ENCODE measurements at places on chromosomes 2 and 18. TPM values are rescaled to one million over a fixed set of nuclear protein-coding genes. Genes with fewer than 3 reads are reported as not detected.

GRCh38 chr2:24452502-24452885 lies 38.6 kb upstream of the NCOA1 start:
- no peak for DNase-seq

DNA sequence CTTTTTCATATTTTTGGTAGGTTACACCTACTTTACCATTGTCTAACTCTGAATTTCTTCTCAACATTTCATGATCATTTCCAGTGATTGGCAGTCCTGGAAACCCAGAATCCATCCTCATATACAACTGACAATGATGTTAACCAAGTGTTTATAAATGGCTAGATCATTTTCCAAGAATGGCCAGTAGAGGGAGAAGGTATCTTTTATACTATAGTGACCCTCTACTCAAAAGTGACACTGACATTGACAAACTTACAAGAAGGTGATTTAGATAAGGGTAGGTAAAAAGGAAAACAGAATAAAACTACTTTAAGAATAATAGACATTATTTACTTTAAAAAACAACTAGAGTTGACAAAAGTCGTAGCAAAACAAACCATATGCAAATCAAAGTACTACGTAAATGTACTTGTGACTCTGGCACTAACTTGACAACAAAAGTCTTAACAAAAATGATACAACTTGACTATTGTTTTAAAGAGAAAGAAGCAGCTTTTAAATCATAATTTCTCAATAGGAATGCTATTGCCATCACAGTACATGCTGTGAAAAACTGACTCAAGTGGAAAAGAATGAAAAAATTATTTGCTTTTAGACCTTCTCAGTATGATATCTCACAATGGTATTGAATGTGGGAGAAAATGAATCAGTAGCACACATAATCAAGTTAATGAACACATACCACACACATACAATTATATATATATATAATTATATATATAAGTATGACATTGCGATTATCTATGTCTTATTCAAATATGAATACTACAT lies 76.6 kb upstream of the GRB14 start:
- DNase-seq = no peak

- no peak for DNase-seq
These were observed at the start of gene DNER for GRCh38 chr2:229714080-229714735. Gene DNER, minus strand, starts transcription at chr2:229714555. Its CDS starts 132 bp downstream, at chr2:229714423.

Gene PCBP1
- 269 TPM for total RNA-seq

- DNase-seq = no peak
These were observed 37.7 kb upstream of the TBC1D8 start for GRCh38 chr2:101188683-101189405.

GRCh38 chr2:33264766-33265165 lies 211.7 kb upstream of the RASGRP3 start:
- no peak for DNase-seq

DNA sequence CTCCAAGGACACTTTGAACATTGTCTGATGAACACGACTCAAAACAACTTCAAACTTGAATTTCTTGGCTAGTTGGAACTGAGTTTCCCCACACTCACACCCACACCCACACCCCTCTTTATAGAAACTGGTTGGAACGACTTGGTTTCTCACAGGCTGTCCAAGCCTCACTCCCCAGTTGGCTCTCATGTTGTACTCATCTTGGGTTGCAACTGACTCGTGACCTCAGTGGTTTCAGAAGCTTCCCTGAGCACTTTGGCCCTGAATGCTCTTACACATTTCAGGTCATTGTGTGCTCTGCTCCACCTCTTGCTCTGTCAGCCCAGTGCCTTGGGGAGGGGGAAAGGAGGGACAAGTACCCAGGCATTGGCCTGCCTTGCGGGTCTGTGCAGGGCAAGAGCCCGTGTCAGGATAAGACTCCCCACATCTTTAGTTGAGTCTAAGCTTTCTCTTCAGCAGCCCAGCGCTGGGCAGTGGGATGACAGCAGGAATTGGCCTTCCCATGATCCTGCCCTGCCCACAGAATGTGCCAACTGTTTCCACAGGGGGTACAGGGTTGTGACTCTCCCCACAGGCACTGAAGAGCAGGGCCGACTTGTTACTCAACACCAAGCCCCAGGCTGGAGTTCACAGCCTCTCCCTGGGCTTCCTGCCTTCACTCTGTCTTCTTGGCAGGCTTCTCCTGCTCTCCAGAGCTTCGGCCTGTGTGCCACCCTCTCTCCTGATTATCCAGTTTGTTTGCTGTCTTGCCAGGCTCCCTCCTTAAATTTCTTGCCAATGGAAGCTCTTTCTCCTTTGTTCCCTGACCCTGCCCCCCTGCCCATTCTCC lies 104.6 kb downstream of the RTN4 start:
- DNase-seq = peak; percentile 87

DNA sequence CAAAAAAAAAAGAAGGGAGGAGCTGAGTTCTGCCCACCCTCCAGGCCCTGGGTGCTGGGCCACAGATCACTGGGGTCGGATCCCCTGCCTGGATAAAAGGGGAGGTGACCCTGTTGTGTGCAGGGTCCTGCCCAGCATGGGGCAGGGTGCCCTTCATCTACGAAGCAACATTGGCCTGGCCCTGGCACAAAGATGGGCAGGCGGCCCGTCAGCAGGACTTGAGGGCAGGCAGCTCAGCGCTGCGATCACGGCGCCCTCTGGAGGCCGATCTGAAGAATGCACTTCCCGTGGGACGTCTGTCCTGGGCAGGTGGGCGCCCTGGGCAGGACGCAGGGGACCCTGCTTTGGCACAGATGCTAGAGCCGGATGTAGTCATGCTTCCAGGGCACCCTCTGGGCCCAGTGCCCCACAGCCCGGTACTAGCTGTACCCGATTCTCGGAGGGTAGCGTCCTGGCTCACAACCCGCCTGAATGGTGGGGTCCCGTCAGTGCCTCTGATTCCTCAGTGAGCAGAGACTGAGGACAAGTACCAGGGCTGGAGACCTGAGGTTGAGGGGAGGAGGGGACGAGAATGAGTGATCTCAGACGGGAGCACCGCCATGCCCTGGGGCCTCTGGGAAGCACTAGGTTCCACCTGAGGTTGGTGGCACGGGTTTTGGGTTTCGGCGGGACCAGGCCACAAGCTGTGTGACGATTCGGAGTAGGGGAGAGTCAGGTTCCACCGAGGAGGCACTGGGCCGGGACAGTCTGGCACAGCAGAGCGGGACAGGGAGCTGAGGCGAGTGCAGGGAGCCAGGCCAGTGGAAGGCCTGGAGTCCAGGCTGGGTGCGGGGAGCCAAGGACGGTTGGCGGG lies 18.0 kb downstream of the ARID5A start:
- peak; percentile 95 for DNase-seq

Gene KIAA2012
- total RNA-seq = not detected

- DNase-seq = no peak
These were observed 139.5 kb upstream of the LRP1B start for GRCh38 chr2:142270291-142270690.

DNA sequence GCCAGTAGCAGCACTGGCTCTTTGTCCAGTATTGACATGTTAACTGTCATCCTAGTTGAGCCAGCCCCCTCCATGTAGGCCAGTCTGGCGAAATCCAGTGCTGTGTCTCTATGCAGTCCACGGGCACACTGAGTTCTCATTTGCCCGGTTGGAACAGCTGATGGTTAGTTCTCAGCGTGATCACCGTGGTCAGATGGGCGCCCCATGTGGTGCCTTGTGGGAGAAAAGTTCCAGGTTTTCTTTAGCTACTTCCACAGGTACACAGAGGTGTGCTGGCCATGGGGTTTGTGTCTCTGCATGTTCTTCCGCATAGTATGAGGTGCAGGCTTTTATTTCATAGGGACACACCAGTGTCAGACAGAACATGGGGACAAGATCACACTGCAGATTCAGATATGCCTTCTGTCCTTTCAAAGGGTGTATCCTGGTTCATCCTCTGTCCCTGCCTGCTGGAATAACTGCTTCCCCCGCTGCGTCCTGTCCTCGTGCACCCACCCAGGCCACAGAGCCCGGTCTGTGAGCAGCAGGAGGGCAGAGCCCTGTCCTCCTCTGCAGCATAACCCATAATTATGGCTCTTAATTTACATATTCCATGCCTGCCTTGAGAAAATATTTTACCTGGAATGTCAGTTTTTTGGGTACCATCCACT lies 334.1 kb downstream of the GBX2 start:
- DNase-seq = peak; percentile 22

DNA sequence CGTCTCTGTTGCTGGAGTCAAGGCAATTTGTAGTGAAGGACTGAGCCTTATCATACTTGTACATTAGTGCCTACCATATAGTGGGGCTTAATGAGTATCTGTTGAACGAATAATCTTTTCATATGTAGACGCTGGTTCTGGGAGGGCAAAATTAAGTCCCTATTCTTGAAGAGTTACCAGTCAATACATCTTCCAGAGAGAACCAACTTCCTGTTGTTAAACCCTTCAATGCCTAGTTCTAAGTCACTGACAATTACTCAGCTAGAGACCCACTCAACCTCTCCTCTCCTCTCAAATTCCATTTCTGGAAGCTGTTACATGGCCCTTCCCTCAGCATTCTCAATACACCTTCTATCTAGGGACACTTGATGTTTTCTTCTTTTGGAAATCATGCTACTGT lies 1.1 kb upstream of the MOB4 start:
- no peak for DNase-seq

Gene PAPOLG
- total RNA-seq = 9.9 TPM

Gene MAP3K19
- total RNA-seq = not detected

DNA sequence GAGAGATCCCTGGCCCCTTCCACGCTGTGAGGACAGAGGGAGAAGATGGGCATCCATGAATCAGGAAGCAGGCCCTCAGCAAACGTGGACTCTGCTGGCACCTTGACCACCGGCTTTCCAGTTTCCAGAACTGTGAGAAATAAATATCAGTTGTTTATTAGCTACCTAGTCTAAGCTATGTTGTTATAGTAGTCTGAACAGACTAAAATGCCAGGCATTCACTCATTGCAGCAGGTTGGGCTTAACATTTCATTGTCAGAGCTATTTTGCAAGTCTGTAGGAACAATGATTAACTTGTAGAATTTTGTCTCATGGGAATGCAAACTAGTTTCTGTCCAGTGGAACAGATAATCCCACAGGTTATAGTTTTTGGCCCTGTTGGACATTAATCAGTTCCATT lies 24.8 kb upstream of the TBC1D8 start:
- DNase-seq = no peak

DNA sequence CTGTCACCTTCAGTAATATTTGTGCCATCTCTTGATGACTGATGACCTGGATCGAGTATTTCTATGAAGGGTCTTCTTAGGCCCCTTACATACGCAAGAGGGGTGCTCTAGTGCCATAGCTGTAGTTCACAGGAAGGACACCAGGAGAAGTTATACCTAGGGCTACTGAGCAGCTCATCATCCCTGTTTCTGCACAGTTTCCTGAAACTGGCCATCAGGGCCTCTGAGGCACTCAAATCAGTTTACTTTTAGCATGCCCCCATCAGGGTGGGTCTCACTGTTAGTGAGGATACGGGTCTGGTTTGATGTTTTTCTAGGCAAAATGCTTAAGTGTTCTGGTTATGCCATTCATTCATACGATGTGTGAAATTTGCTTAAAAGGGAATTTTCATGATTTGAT lies 20.0 kb upstream of the FBLN7 start:
- DNase-seq = no peak

GRCh38 chr18:12290086-12290485 lies 18.0 kb upstream of the TUBB6 start:
- no peak for DNase-seq

GRCh38 chr18:74351354-74351753 lies 35.7 kb downstream of the C18orf63 start:
- no peak for DNase-seq
